ENCODE measurements at places on chromosomes 16 and 17.

- DNase-seq: no peak
These were observed 62.8 kb upstream of the ADCY9 start for GRCh38 chr16:4179020-4179419.

- DNase-seq: no peak
These were observed 29.1 kb downstream of the TMEM100 start for GRCh38 chr17:55693254-55694216.

DNA sequence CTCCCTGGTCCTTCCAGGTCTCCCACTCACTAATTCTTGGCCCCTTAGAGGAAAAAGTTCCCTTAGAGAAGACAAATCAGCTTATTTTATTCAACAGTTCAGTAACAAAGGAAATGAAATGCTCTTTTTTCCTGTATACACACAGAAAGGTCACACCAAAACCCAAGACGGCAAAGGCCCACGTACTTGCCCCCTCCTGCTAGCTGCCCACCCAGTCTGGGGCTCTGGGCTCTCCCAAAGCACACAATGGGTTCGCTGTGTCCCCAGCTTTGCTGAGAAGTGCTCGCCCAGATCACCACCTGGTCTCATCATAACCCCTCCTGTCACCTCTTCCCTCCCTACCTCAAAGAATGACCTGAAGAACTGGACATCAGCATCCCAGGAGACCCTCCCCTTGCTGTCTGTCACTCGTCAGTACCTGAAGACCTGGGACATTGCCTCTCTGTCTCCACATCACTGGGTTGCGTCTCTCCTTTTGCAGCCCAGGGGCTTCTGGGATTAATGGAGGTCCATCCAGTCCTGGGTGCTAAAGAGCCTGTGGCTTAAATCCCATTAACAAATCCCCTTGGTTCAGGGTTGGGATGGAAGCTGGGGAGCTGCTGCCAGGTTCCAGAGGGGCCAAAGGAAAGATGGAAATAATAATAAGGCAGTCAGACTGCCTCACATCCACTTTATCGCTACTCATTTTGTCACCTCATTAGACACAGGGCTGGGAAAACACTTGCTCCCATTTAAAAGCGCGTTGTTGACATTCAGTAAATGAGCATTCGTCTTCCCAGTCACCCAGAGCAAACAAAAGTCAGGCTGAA is 3.3 kb downstream of the SLC6A4 start:
- no peak for DNase-seq

GRCh38 chr17:10463402-10463801 is 6.0 kb downstream of the MYH4 start:
- no peak for DNase-seq

- no peak for DNase-seq
These were observed 17.4 kb upstream of the RASD1 start for GRCh38 chr17:17513626-17514025.

GRCh38 chr16:870856-871561 is 70.5 kb upstream of the GNG13 start:
- DNase-seq: no peak

GRCh38 chr16:85728879-85729278 is 22.0 kb downstream of the C16orf74 start:
- DNase-seq: no peak

DNA sequence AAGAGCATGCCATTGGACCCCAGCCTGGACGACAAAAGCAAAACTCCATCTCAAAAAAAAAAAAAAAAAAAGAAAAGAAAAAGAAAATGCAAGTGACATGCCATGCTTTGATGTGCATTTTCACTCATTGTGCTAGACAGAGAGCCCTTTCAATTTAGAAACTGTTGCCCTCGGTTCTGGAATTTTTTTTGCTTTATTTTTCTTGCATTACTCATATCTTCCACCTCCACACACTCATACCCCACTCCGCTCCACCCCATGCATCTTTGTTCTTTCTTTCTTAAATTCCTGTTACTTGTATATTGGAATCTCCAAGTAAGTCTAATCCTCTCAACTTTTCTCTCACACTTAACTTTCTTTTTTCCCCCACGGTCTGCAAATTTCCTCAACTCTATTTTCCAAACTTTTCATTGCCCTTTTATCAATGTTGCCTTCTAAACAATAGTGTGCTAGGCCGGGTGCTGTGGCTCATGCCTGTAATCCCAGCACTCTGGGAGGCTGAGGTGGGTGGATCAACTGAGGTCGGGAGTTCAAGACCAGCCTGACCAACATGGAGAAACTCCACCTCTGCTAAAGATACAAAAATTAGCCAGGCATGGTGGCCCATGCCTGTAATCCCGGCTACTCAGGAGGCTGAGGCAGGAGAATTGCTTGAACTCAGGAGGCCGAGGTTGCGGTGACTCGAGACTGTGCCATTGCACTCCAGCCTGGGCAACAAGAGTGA is 16.8 kb upstream of the SUZ12 start:
- DNase-seq: no peak

DNA sequence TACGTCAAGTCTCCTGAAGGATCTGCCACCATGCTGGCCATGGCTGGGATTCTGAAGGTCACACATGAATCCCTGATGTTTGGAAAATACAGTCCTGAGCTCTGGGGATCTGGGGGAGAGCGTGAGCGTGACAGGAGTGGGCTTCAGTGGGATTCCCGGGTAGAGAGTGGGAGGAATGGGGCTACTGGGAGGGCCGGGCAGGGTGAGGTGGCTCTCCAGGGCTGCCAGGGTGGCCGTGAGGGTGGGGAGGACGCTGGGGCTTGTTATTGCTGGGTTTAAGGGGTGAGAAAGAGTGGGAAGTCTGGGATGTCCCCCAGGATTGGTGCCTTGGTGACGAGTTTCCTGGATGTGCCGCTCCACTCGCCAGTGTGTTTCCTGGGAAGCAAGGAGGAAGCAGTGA is 31.3 kb downstream of the FOXL1 start:
- no peak for DNase-seq

GRCh38 chr16:10676284-10676683 is 18.4 kb downstream of the TEKT5 start:
- DNase-seq: no peak

DNA sequence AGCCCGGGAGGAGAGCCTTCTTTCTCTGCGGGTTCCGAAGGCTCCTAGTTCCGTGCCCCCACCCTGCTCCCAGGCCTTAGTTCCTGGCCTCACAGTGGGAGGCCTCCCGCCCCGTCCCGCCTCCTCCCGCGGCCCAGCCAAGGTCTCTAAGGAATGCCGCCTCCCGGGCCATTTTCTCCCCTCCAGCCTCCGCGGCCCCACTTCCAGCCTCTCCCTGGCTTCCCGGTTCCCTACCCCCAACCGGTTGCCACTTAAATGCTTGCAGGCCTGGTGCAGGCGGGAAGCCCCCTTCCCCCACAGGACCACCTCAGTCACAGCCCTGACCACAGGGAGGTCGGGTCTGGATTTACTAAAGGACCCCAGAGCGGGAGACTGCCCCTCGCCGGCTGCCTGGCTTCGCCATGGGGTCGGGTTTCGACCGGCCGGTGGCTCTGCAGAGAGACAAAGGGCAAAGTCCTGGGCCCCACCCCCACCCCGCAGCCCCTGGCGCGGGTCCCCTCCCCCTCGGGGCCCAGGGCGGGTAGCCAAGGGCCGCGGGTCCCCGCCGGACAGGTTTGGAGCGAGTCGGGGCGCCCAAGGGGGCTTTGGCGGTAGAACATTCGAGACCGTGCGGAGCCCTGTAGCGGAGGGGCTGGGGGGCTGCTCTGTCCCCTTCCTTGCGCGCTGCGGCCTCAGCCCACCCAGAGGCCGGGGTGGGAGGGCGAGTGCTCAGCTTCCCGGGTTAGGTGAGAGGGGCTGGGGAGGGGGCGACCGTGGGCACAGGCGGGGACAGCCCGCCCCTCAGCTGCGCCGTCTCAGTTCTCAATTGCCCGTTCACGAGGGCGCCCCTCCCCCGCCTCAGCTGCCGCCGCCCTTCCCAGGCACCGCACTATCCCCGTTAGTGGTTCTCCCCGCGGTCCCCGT is 16.4 kb downstream of the IGF2BP1 start:
- DNase-seq: no peak

DNA sequence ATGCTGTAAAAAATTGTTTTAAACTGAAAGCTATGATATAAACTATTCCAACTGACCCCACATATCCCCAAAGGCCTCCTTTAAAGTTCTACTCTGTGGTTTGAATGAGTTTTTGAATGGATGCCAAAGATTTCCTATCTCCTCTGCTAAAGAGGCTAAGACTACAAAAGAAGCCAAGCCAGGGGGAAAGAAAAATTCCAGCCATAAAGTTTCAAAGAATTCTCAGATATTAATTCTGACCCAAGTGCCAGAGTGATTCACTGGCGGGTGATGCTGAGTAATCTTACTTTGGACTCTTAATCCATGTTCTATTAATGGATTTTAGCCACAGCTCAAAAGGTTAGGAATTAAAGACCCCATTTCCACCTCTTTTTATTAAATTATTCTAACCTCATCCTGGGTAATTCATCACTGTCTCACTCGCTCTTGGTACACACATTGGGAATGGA is 60.7 kb downstream of the HS3ST3A1 start:
- no peak for DNase-seq

- no peak for DNase-seq
These were observed 19.9 kb downstream of the ARL4D start for GRCh38 chr17:43418441-43419374.

DNA sequence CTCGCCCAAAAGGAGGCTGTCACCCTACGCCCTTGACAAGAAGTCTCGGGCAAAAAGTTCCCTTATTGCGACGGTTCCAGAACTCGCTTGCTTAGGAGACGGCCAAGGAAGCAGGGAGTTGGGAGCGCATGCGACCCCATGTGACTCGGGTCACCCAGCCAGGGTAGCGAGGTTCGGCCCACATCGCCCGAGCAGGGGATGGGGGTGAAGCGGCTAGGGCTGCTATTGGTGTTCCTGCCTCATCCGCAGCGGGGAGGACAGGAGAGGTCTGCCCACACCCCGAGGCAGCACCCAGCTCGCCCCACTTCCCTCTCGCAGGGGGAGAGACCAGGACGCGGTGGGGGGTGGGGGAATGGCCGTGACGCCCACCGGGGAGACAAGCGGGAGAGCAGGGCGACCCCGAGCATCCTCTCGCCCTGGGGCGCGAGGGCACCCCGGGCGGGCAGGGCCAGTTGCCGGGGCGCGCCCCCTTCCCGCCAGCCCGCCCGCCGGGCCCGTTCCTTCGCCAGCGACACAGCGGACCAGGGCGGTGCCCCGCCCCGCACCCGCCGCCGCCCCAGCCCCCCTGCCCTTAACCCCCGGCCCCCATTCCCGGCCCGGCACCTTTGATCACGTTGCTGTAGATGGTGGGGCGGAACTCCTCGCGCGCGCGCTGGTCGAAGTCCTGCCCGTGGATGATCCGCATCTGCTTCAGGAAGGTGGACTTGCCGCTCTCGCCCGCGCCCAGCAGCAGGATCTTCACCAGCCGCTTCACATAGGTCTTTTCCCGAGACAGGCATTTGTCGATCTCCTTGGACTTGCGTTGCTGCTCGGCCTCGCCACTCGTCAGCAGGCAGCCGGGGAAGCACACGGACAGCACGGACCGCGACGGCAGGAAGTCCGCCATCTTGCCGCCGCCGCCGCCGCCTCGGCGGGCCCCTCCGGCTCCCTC is 567 bp downstream of the GNA13 start:
- peak; percentile 54 for DNase-seq

DNA sequence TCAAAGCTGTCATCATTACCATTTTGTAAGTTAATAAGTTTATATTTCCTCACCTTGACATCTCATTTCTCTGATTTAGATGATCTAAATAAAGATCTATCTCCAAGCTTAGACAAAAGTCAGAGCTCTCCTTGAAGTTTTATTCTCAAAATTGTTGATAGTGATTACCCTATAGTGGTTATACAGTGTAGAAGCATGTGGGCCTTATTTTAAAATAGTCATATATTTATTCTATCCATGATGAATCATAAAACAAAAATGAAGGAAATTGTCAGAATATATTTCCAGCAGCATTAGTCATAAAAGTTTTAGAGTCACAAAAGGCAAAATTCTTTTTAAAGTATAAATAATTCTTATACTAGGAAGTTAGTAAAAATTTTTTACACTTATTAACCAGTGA is 49.0 kb downstream of the RHOT1 start:
- no peak for DNase-seq

DNA sequence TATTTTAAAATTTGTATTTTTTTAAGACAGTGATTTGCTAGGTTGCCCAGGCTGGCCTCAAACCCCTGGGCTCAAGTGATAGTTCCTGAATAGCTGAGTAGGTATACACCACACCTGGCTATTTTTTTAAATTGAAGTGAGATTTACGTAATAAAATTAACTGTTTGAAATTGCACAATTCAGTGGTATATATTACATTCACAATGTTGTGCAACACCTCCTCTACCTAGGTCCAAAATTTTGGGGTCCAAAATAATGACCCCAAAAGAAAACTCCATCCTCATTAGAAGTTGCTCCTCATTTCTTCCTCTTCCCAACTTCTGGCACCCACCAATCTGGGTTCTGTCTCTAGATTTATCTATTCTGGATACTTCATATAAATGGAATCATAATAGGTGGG is 3.0 kb upstream of the SMARCD2 start:
- DNase-seq: no peak

DNA sequence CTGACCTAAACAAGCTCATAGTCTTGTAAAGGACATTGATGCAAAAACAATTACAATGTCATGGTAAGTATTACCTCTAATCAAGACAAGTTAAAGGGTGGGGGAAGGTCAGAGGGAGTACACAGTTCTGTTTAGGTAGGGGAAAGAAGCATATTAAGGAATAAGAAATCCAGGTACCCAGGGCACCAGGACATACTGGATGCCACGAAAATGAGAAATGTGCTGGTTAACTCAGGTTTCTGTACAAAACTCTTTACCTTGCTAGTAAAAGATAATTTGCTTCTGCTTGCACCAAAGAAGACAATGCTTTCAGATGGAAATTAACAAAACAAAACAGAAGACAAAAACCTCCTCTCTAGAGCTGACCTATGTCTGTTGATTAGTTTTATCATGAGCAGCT is 70.7 kb upstream of the MED13 start:
- DNase-seq: no peak

- no peak for DNase-seq
These were observed 32.7 kb upstream of the DNAH9 start for GRCh38 chr17:11565591-11565990.

DNA sequence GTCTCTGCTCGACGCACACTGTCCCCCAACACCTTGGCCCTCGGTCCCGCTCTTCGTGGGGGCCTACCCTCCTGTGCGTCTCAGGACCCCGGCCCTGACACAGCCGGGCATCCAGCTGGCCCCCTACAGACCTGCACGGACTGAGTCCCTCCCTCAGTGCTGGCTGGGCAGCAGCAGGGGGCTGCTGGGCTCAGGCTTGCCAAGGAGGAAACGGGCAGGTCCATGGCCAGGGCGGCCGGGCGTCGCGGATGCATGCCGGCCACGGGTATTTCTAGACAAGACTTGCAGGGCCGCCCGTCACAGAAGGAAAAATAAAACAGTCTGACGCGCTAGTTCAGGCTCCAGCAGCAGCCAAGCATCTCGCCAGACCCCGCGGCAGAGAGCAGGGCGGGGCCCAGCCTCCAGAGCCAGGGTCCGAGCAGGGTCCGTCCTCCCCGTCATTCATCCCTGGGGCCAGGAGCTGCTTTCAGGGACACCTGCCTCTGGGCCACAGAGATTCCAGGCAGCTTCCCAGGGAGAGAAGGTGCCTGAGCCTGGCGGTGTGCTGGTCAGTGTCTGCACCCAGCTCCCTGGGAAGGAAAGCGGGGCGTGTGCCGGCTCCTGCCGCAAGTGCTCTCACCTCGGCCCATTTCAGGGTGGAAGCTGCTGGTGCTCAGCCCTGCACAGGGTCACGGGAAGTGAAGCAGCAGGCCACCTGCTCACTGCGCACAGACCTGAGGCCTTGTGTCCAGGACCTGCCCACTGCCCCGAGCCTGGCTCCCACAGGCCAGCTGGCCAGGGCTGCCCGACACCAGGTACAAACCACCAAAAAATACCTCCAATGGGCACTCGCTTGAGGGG is 7.2 kb upstream of the PVALEF start:
- no peak for DNase-seq
